ENCODE measurements at places on chromosomes 12 and 14.

DNA sequence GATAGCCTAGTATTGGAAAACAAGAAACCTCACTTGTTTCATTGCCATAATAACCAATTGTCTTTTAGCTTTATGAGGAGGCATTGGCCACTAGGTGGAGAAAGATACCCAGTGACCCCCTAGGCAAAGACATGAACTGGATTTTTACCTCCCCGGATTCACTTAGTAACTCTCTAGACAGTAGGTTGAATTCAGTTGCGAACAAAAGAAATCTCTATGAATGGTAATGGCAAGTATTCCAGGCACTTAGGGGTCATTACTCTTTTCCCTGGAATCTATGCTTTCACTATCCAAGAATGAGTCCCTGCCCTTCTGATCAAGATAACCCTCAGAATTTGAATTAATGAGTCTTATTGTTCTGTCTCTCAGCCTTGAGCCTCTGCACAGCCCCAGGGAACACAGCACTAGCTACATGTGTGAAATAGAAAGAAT, 29.5 kb upstream of the RHOJ start:
- peak; percentile 14 for DNase-seq

- DNase-seq, result no peak
Measured at GRCh38 chr12:123946152-123946515, 26.5 kb downstream of the CCDC92 start.

GRCh38 chr14:65986041-65986440, 500.1 kb upstream of the CCDC196 start:
- DNase-seq, result no peak

- DNase-seq, result peak; percentile 70
Measured at GRCh38 chr14:99821519-99822508, 28.6 kb downstream of the EML1 start.

GRCh38 chr12:123120452-123121166, 30.3 kb downstream of the PITPNM2 start:
- DNase-seq, result peak; percentile 62

- no peak for DNase-seq
Measured at GRCh38 chr12:53200458-53201176, 6.4 kb downstream of the ITGB7 start.

- DNase-seq, result no peak
Measured at GRCh38 chr12:66409195-66409871, 107.0 kb downstream of the HELB start.

GRCh38 chr14:99831303-99831702, 38.1 kb downstream of the EML1 start:
- DNase-seq, result no peak

- no peak for DNase-seq
Measured at GRCh38 chr12:43761500-43761899, 2.7 kb downstream of the IRAK4 start.

DNA sequence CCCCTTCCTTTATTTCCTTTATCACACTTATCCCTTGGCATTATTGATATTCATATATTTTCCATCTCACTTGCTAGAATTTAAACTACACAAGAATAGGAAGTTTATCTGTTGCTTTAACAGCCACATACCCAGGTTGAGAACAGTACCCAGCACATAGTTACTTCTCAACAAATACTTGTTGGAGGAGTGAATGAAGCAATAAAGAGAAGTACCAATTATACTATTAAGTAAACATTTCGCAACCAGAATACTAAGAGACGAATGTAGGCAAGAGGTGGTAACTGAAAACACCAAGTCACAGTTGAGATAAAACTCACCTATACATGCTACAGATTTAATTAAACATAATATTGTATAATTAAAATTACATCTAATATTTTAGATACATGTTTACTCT, 110.9 kb downstream of the FSCB start:
- DNase-seq, result no peak

GRCh38 chr12:102765736-102766135, 151.3 kb downstream of the PAH start:
- no peak for DNase-seq

- no peak for DNase-seq
Measured at GRCh38 chr14:51596488-51597117, 55.1 kb upstream of the FRMD6 start.

DNA sequence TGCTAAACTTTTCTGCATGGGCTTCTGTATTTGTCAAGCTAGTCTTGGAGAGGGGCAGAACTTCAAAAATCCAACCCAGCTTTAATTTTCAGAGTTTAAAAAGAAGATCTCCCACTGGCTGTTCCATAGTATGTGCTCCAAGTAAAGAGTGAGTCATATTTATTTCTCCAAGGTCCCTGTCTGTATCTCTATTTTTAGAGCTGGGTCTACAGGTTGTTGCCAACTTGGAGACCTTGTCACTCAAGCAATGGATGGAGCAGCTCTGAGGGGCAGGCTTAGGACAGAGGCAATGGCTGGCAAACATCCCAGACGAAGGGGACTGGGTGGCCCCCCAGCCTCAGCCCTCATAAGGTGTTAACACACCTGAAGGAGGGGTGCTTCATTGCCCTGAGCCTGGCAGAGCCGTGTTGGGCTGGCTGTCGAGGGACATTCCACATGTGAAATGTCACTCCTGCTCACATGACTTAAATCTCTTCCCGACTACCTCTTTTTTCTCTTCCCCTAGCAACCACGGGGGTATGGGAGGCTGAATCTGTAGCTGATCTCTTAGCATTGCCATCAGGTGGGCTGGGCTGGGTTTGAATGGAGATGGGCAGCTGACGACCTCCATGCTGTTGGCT, 103.1 kb downstream of the SMOC1 start:
- no peak for DNase-seq

DNA sequence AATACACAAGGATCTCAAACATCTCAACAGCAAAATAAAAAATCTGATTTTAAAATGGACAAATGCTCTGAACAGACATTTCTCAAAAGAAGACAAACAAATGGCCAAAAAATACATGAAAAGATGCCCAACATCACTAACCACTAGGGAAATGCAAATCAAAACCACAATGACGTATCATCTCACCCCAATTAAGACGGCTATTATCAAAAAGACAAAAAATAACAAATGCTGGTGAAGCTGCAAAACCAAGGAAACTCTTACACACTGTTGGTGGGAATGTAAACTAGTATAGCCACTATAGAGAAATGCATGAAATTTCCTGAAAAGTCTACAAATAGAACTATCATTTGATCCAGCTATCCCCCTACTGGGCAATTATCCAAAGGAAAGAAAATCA, 145.0 kb downstream of the BTG1 start:
- no peak for DNase-seq

GRCh38 chr14:33676135-33676566, 274.7 kb downstream of the EGLN3 start:
- DNase-seq, result peak; percentile 21

DNA sequence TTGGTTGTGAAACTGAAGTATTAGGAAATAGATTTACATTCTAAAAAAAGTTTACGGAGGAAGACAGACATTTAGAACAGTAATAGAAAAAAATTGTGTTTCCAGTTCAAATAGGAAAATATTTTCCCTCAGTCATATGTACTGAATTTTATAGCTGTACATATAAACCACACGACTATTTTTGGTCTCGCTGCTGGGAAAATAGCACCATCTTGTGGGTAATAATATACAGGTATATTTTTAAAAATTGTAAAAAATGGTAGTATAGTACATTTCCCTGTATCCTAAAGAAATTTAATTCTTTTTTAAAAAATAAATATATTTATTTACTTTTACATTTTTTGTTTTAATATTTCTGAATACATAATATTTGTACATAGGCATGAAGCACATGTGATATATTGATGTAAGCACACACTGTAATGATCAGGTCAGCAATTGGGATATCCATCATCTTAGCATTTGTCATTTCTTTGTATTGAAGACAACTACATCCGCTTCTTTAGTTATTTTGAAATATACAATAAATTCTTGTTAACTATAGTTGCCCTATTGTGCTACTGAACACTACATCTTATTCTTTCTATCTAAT, 168.6 kb downstream of the ALX1 start:
- no peak for DNase-seq

GRCh38 chr12:132561427-132562156, 48.8 kb downstream of the LRCOL1 start:
- DNase-seq, result no peak

GRCh38 chr14:36275741-36276140, 44.7 kb downstream of the MBIP start:
- DNase-seq, result no peak

DNA sequence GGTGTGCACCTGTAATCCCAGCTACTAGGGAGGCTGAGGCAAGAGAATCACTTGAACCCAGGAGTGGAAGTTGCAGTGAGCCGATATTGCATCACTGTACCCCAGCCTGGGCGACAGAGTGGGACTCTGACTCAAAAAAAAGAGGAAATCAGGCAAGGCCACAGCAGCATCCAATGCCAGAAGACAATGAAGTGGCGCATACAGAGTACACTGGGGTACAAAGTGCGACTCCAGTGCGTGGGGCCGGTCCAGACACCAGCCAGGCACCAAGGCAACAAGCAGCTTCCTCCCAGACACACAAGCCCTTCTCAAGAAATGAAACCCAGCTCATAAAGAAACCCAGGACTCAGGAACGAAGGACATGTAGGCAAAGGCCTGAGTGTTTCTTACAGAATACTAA, 28.2 kb downstream of the TTC7B start:
- no peak for DNase-seq

DNA sequence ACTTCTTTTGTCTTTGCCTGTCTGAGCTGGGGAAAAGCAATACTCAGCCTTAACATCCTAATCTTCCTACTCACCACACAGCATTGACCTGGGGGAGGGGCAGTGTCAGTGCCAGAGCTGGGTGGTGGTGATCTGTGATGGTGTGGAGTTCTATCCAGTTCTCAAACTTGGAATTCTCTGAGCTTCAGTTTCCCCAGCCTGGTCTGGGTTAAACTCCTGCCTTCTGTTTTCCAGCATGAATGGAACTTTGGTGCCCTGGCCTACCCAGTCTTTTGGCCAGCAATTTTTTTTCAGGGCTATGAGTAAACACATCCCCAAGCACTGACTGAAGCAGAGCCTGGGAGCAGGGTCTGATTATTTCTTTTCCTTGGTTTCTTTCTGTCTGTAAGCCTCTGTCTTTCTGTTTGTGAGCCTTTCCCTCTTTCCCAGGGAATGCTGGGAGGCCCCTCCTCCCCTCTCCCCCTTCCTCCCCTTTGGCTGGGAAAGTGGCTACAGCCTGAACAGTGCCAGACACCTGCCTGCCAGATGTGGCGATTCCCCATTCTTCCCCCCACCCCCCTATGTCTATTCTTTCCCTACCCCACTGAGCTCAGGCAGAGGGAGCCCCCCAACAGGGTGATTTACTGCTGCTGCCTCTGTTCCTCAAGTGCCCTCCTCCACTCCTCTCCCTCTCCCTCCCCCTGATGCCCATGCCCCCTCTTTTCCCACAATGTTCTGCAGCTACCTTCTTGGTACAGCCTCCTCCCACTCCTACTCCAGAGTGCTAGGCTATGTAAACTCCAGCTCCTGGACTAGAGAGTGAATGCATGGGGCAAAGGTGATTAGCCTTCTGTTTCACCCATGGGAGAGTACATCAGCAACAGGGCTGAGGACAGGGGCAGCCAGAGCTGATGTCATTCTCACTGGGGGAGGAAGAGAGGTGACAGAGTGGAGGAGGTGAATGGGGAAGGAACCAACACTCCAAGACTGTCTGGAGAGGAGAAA, 11.1 kb downstream of the GPR84 start:
- DNase-seq, result peak; percentile 68

- DNase-seq, result no peak
Measured at GRCh38 chr14:68539789-68540188, 253.1 kb downstream of the ZFP36L1 start.

DNA sequence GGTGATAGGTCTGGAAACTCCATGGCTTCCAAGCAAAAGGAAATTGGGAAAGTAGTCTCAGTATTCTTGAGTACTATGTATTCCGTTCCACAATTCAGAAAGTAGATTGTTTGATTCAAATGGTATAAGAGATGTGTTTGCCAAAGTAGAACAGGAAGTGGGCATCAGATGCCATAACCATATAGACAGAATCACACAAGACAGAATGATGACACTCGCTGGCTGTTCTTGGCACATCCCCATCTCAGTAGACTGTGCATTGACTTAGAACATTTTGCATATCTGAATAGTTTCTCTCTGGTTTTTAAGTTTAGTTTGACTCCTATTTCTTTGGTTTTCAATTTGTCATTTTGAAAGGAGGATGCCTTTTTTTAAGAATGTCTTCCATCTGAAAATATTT, 221.1 kb upstream of the RGS6 start:
- DNase-seq, result no peak

DNA sequence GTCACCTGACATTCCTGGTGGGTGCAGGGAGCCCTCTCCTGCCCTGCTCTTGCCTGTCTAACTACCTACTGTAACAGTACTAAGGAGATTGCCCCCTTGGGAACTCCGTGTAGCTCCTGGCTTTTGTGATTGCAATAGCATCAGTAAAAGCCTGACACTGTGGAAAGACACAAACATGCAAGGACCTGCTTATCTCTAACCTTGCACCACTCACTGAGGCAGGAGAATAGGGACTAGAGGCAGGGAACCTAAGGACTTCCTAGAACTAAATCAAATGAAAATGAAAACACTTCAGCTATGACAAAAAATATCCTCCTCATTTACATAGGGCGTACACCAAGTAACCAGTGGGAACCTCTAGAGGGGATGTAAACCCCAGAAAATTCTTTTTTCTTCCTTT, 28.5 kb downstream of the TUBA1A start:
- no peak for DNase-seq

DNA sequence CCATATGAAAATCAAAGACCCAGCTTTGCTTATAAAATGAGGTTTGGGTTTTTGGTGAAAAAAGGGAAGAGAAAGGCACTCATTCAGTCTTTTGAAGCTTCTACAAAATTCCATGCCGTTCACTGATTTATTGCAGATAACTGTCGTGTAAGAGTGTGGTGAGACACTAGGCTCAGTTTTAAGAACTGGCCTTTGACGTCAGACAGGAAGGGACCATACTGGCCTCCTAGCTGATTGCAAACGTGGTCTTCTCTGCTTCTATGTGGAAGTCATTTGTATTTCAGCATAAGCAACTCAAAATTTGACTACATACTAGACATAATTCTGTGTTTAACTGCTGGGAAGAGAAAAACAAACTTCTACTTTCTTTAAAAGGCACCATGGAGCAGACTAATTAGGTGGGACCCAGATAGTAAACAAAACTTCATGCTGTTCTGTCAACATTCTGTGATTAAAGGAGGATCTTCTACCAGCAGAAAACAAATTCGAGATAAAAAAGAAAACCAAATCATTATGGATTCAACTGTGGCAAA, 168.7 kb downstream of the TTC7B start:
- DNase-seq, result no peak

DNA sequence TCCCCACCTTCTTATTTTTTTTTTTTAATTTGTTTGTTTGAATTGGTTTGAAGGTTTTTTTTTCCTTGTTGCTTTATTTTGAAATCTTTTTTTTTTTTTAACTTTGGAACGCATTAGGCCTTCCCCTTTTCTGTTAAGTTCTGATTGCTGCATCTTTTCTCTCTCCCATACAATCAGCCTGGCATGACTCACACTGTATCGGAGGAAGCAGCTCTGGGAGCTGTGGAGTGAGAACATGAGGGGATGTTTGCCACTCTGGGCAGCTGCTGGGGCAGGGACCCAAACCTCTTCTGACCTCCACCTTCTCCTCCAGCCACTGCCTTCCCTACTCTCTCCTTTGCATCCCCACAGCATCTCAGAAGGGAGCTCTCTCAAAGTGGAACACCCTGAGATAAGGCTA, 160.3 kb upstream of the FKBP4 start:
- DNase-seq, result no peak

- DNase-seq, result no peak
Measured at GRCh38 chr12:44053549-44054127, 217.8 kb downstream of the TMEM117 start.

GRCh38 chr12:88623777-88624548, 43.7 kb upstream of the KITLG start:
- no peak for DNase-seq

GRCh38 chr14:88233915-88234314, 89.2 kb downstream of the KCNK10 start:
- no peak for DNase-seq

All from NCI-H510A (cell line).